Hepatocyte (in vitro differentiated cells): ENCODE measurements at places on chromosomes 1 and 21.

DNA sequence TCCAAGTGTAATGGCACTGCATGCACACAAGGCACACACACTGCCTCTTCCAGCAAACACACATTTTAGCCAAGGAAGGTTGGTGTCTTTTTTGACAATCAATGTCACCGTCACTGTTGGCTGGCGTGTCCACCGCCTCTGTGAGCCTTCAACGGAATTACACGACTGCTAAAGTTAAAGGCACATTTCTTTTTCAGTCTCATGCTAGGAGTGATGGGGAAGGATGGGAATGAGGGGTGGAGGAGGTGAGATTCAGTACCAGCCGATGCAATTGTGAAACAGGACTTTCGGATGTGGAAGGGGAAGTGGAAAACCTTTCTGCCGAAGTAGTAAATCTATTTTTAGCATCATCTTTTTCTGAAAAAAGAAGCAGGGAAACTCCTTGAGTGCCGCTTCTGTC lies 1.4 kb downstream of the ELAVL4 start:
- no peak overlapping the region for H3K27ac ChIP-seq
- H3K27me3 ChIP-seq = no peaks in the 10 kb centered on the region
- no peak overlapping the region for H3K4me3 ChIP-seq
- no peaks in the 10 kb centered on the region for H3K36me3 ChIP-seq

- H3K27ac ChIP-seq = no peak overlapping the region
- no peaks in the 10 kb centered on the region for H3K27me3 ChIP-seq
- no peak for DNase-seq
- no peaks in the 10 kb centered on the region for H3K4me1 ChIP-seq
- H3K36me3 ChIP-seq = no peaks in the 10 kb centered on the region
Measured at GRCh38 chr1:55519937-55520683, 304.9 kb upstream of the USP24 start.

- DNase-seq = peak; percentile 79
- no peaks in the 10 kb centered on the region for H3K36me3 ChIP-seq
Measured at GRCh38 chr1:39639305-39640130, at the start of gene HEYL. Gene HEYL, minus strand, starts transcription at chr1:39639643. Its CDS starts 18 bp downstream, at chr1:39639625.

GRCh38 chr1:7561936-7562728 lies 209.0 kb upstream of the VAMP3 start:
- no peaks in the 10 kb centered on the region for H3K36me3 ChIP-seq
- no peaks in the 10 kb centered on the region for H3K27me3 ChIP-seq
- H3K4me1 ChIP-seq = peaks cover 8% of the 10 kb centered on the region
- H3K4me3 ChIP-seq = no peak overlapping the region
- no peak overlapping the region for H3K27ac ChIP-seq
- DNase-seq = no peak

DNA sequence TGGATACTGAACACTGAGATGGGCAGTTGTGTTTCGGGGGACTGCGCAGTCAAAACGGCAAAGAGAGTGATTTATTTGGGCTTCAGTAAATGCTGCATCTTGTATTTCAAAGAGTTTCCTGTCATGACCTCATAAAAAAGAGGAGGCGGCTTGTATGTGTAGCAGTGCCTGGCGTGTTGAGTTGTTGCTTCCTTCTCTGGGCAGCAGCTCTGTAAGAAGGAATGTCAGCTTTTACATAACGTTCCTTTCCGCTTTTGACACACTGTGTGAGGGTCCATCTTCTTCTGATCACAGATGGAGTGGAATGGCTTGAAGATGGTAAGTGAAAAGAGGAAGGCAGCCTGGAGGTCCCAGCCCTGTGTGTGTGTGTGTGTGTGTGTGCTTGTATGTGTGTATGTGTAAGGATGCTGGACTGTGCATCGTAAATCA lies 941 bp downstream of the ELAVL4 start:
- no peak for DNase-seq
- no peaks in the 10 kb centered on the region for H3K27me3 ChIP-seq
- H3K36me3 ChIP-seq = no peaks in the 10 kb centered on the region
- no peak overlapping the region for H3K27ac ChIP-seq

GRCh38 chr1:194076646-194077045 lies 890.2 kb upstream of the B3GALT2 start:
- H3K36me3 ChIP-seq = no peaks in the 10 kb centered on the region
- no peak overlapping the region for H3K4me3 ChIP-seq
- H3K27ac ChIP-seq = no peak overlapping the region
- no peaks in the 10 kb centered on the region for H3K4me1 ChIP-seq

GRCh38 chr1:68103884-68104554 lies 53.6 kb upstream of the DIRAS3 start:
- DNase-seq = no peak
- no peaks in the 10 kb centered on the region for H3K36me3 ChIP-seq
- H3K4me1 ChIP-seq = peaks cover 20% of the 10 kb centered on the region
- H3K4me3 ChIP-seq = no peak overlapping the region
- H3K27me3 ChIP-seq = no peaks in the 10 kb centered on the region

DNA sequence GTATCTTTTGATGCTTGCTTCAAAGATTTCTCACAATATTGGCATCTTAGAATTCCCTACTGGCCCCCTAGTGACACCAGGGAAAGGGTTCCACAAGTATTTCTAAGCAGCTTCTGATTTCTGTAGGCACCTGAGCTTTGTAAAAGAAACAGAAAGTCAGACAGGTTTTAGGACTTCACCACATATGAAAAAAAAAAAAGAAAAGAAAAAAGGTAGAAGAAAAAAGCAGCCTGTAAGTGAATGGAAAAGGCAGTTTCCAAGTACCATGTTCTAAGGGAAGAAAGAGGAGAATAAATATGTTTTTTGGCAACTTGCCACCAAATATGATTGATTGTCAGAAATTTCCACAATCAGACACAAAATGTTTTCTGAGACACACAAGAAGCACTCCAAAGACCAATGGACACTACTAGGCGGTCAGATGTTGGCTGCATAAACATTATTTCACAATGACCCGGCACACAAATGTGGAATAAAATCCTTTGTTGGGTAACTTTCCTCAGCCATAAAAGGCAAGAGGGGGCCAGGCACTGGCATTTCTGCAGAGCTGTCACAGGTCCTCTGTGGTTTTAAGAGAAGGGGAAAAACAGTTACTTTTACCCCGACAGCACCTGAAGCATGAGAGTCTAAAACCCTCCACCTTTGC lies 12.7 kb upstream of the CPLANE2 start:
- H3K4me3 ChIP-seq = no peak overlapping the region
- peak overlapping the region; percentile 57 for H3K27ac ChIP-seq
- H3K27me3 ChIP-seq = no peaks in the 10 kb centered on the region

- H3K36me3 ChIP-seq = no peaks in the 10 kb centered on the region
- no peak overlapping the region for H3K27ac ChIP-seq
- H3K27me3 ChIP-seq = peaks cover 14% of the 10 kb centered on the region
- H3K4me1 ChIP-seq = peaks cover 4% of the 10 kb centered on the region
Measured at GRCh38 chr1:162020150-162020549, 3.5 kb downstream of the OLFML2B start.

- DNase-seq = no peak
- H3K27ac ChIP-seq = no peak overlapping the region
- no peaks in the 10 kb centered on the region for H3K36me3 ChIP-seq
- H3K27me3 ChIP-seq = peaks cover 93% of the 10 kb centered on the region
- H3K4me1 ChIP-seq = peaks cover 24% of the 10 kb centered on the region
- no peak overlapping the region for H3K4me3 ChIP-seq
Measured at GRCh38 chr21:33070998-33071769, 1.2 kb downstream of the OLIG1 start.

DNA sequence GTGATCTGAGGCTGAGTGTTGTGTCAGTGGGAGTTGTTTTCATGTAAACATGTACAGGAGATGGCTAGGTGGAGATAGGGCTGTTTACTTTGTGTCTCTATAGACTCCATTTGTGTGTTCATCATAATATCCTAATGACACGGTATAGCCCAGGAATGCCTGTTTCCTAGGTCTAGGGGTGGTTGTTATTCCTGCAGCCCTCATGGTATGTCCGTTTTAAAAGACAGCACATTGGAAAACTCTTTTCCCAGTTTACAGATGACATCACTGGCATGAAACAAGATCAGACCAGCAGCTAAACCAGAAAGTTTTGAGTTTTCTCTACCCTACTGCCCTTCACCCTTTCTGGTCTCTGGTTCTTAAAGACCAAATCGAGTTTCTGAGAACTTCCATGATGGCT lies 227.3 kb upstream of the TMEM51 start:
- no peak for DNase-seq
- H3K27ac ChIP-seq = no peak overlapping the region
- no peaks in the 10 kb centered on the region for H3K36me3 ChIP-seq
- no peaks in the 10 kb centered on the region for H3K27me3 ChIP-seq

DNA sequence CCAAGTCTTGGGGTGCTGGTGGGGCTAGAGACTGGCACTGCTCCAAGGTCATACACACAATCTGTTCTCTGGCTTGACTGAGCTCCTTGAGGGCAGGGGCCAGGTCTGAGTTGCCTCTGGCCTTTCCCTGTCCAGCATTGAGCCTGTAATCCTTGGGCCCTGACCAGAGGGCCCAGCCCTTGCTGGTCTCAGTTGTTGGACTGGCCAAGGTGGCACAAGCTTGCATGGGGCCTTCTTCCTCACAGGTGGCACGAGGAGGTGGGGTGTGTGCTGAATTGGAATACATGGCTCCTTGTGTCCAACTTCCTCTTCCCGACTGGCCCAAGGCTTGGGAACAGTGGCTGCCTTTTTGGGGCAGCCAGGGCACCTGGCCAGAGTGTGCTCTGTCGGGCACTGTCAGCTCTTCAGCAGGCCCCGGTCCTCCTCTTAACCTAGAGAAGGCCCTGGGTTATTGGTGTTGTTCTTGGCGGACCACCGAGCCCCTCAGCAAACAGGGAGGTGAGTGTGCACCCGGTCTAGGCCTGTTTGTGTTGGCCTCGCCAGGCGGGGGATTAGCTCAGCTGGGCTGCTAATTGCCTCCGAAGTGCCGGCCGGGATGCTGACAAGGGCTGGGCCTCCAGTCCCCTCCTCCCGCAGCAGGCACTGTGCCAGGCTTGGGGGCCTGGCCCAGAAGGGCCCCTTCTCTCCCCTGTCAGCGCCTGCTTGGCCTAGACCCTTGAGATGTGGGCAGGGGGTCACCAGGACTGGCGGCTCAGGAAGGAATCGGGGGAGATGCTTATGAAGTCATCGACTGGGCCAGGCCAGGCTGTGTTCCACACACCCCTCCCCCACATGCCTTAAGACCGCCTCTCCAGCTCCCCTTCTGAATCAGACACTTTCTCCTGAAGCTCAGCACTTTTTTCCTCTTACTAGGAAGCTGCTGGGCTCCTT lies 28.5 kb downstream of the WNT4 start:
- no peak overlapping the region for H3K4me3 ChIP-seq
- no peaks in the 10 kb centered on the region for H3K36me3 ChIP-seq
- H3K27ac ChIP-seq = peak overlapping the region; percentile 45
- DNase-seq = peak; percentile 67

GRCh38 chr1:209544098-209544497 lies 39.4 kb upstream of the CAMK1G start:
- no peak for DNase-seq
- H3K27ac ChIP-seq = no peak overlapping the region
- no peaks in the 10 kb centered on the region for H3K36me3 ChIP-seq
- H3K27me3 ChIP-seq = no peaks in the 10 kb centered on the region
- peaks cover 5% of the 10 kb centered on the region for H3K4me1 ChIP-seq

GRCh38 chr1:168653567-168653966 lies 75.4 kb downstream of the DPT start:
- H3K4me3 ChIP-seq = no peak overlapping the region
- no peaks in the 10 kb centered on the region for H3K36me3 ChIP-seq
- no peaks in the 10 kb centered on the region for H3K27me3 ChIP-seq
- no peak for DNase-seq

DNA sequence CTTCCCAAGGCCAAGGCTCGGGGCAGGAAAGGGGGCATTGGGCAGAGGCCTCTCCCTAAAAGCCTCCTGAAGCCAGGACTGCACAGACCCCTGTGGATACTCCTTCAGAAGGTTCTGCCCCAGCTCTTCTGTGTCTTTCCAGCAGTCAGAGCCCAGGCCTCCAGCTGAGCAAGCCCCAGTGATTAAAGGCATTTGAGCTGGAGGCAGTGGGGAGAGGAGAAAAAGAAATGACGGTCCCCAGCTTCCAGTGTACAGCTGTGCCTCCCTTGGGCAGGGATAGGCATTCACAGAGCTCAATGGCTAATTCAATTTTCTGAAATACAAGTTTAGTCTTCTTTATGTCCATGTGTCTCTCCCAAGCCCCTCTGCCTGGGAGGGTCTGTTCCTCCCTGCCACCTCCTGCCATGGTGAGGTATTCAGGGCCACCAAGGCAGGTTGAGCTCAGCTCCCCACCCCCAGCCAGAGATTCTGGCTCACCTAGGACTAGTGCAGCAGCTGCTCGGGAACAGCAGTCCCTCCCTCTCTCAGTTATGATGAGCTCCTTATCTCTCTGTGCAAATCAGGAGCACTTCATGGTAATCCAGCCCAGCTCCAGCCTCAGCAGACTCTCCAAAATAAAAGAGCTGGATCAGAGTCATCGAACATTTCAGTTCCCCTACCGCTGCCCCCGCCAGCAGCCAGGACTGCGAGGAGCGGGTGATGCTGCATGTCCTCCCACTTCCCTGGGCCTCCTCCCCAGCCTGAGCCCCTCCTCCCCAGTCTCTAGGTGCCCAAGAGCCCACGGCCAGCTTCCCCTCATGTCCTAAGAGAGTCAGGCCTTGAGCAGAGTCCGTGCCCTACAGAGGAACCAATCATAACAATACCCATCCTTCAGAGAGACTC lies 208.4 kb upstream of the ZC3H12A start:
- no peak overlapping the region for H3K27ac ChIP-seq
- H3K36me3 ChIP-seq = no peaks in the 10 kb centered on the region
- no peaks in the 10 kb centered on the region for H3K4me1 ChIP-seq
- no peak overlapping the region for H3K4me3 ChIP-seq
- DNase-seq = no peak

GRCh38 chr1:239868058-239868832 lies 223.4 kb upstream of the FMN2 start:
- no peaks in the 10 kb centered on the region for H3K27me3 ChIP-seq
- H3K4me3 ChIP-seq = no peak overlapping the region
- H3K4me1 ChIP-seq = no peaks in the 10 kb centered on the region
- no peak for DNase-seq

DNA sequence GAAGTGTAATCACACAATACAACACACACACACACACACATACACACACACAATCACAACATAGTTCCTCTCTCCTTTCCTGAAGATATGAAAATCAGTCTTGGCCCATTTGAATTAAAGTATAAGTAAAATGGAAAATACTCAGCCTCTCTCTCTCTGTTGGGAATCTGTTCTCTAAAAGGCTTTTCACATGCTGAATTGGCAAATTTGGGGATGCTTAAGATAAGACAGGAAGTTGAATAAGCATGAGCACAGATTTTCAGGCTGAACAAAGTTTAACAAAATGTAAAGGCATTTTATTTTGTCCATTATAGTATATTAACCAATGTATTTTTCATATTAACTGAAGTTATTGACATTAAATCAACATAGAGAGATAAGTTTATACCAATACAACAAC lies 23.7 kb upstream of the FMO2 start:
- no peaks in the 10 kb centered on the region for H3K36me3 ChIP-seq
- peak overlapping the region; percentile 85 for H3K27ac ChIP-seq
- DNase-seq = no peak
- peaks cover 24% of the 10 kb centered on the region for H3K4me1 ChIP-seq
- no peak overlapping the region for H3K4me3 ChIP-seq

- H3K4me1 ChIP-seq = no peaks in the 10 kb centered on the region
- no peaks in the 10 kb centered on the region for H3K27me3 ChIP-seq
- no peak overlapping the region for H3K4me3 ChIP-seq
- DNase-seq = no peak
- no peak overlapping the region for H3K27ac ChIP-seq
- no peaks in the 10 kb centered on the region for H3K36me3 ChIP-seq
Measured at GRCh38 chr1:107450899-107451664, 310.2 kb downstream of the NTNG1 start.
